Stimulated activated CD8-positive, alpha-beta memory T cell treated with anti-CD3 and anti-CD28 coated beads, Interleukin-7, amount 100 ng/mL, for 1 hour (primary cell): ENCODE measurements at places on chromosomes 13 and 19.
A peak's percentile ranks its signal among the peaks of the same experiment; 100 is the strongest.

GRCh38 chr13:98315466-98315865 lies 138.4 kb upstream of the RNF113B start:
- no peak for DNase-seq

DNA sequence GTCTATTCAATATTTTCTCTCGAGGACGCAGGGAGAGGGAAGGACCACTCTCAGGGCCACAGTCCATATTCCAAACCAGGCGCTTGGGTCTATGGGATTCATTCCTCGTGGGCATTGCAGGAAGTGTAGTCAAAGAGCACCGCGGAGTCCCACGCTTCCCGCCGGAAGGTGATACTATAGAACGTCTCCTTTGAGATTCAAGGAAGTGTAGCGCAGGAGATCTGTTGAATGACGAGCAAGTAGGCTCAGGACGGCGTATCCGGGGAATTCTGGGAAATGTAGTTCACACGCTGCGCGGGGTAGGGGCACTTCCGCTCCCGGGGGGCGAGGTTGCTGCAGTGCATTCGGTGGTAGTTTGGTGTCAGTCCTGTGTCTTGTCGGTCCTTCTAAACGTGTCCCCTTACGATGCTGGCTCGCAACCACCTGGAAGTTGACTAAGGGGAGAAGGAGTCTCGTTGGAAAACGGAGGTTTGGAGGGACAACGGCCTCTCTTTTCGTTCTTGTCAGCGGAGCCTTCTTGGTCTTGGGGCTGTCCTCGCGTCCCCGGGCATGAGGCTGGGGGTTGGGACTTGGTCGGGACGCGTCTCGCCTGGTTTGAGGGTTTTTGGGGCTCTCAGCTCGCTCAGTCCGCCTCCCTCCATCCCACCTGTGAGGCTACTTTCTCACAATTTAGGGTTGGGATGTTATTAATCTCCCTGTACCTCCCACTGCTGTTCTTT lies at the start of gene ZNF284:
Gene ZNF284, plus strand, starts transcription at position 336 of the 719 bp plus-strand sequence. CDS start 4,231 bp downstream, outside the sequence.
- DNase-seq: peak; percentile 62

GRCh38 chr13:29758531-29759114 lies 91.8 kb downstream of the UBL3 start:
- peak; percentile 5 for DNase-seq

- DNase-seq: no peak
These were observed 105.0 kb downstream of the STK24 start for GRCh38 chr13:98471934-98472333.

- DNase-seq: no peak
These were observed 19.2 kb upstream of the RCBTB1 start for GRCh38 chr13:49604570-49604969.

GRCh38 chr19:50325310-50326100 lies 3.7 kb downstream of the KCNC3 start:
- peak; percentile 30 for DNase-seq

DNA sequence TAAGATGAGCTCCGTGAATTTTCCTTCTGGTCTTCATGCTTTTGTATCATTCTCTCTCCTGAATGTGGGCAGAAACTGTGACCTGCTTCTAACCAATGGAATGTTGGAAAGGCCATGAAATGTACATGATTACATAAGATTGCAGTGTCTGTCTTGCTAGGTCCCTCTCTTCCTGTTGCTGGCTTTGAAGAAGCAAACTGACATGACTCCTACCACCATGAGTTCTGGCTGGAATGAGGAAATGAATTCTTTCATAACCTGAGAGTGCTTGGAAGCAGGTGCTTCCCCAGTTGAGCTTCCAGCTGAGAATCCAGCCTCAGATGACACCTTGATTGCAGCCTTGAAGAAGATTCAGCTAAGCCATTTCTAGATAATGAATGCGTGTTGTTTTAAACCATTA lies 275.0 kb upstream of the MIR17HG start:
- DNase-seq: no peak

DNA sequence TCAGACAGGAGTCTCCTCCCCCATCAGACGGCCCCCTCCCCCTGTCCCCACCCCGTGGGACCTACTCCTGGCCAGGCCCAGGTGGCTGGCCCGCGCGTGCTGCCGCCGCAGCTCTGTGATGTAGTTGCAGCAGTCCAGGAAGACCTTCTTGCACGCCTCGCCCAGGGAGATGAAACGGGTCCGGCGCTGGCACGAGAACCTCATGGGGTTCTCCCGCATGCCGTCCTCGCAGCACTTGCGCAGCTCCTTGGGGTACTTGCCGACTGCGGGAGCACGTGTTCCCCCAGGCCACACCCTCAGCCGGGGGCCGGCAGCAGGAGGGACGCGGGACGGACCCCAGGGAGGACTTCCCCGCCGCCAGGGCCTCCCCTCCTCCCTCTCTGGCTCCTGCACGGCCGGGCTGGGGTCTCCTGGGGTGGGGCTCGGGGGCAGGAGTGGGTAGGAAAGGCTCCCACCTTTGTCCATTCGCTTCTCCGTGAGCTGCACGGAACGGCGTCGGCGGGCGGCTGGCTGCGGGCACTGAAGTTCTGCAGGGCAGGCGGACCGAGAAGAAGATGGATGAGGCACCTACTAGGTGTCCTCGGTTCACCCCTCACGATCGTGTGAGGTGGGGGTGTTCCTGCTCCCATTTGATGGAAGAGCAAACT lies 13.3 kb downstream of the C3 start:
- DNase-seq: no peak

GRCh38 chr13:50527188-50527587 lies 316.3 kb downstream of the DLEU7 start:
- DNase-seq: no peak
